ENCODE measurements at places on chromosomes 12 and 14. TPM values are rescaled to one million over a fixed set of nuclear protein-coding genes. Genes with fewer than 3 reads are reported as not detected.
A peak's percentile ranks its signal among the peaks of the same experiment; 100 is the strongest.

DNA sequence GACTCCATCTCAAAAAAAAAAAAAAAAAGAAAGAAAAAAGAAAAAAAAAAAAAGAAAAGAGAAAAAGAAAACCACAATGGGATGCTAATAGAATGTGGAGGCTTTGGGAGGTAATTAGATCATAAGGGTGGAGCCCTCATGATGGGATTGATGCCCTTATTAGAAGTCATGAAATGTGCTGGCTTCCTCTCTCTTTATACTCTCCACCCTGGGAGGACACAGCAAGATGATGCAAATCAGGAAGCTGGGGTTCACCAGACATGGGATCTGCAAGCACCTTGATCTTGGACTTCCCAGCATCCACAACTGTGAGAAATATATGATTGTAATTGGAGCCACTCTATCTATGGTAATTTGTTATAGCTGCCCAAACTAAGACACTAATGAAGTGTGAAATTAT, 13.4 kb upstream of the DRAM1 start:
- H3K4me3 ChIP-seq = no peak overlapping the region
- H3K27me3 ChIP-seq = no peaks in the 10 kb centered on the region
- peaks cover 14% of the 10 kb centered on the region for H3K4me1 ChIP-seq

- no peak overlapping the region for H3K27ac ChIP-seq
- H3K4me1 ChIP-seq = no peaks in the 10 kb centered on the region
- peaks cover 12% of the 10 kb centered on the region for H3K27me3 ChIP-seq
- H3K36me3 ChIP-seq = no peaks in the 10 kb centered on the region
These were observed 85.4 kb downstream of the PTCSC3 start for GRCh38 chr14:36091096-36091495.

DNA sequence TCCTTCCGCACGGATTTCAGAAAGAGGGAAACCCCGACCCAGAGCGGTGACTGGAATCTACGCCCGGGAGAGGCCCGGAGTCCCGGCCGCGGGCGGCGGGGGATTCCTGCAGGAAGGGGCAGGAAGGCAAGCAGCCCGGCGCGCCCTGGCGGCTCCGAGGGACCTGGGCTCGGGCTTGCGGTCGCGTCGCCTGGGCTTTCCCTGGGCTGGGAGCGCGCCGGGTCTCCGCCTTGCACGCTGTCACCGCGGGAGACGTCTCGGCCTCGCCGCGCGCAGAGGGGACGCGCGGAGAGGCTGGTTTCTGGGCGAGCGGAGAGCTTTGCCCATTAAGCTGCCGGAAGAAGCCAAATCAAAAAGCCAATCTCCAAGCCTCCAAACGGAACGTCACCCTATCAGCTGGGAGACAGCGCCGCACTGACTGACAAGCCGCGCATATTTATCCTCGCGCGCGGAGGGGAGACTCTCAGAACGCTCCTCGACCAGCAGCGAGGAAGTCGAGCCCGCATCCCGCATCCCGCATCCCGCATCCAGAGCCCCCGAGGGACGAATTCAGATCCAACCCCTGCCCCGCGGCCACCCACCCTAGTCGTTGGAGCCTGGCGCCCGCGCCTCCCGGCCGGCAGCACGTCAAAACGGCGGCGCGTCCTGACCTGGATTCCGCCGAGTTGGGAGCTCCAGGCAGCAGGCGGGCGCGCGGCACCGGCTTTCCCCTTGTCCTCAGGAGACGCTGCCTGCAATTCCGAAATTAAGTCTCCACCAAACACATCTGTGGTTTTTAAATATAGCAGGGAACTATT, at the start of gene SLC8A3:
SLC8A3 (minus strand) TSS at position 293 of the 797 bp plus-strand sequence. CDS start 20,529 bp downstream, outside the sequence.
- peak within 1 kb of the TSS; percentile 80 for H3K4me3 ChIP-seq
- no peak within 1 kb of the TSS for H3K27ac ChIP-seq
- peaks cover 72% of the 10 kb centered on the region for H3K27me3 ChIP-seq
- H3K4me1 ChIP-seq = peaks cover 20% of the 10 kb centered on the region
- H3K36me3 ChIP-seq = peaks cover 1% of the 10 kb centered on the region
- peak; percentile 36 for DNase-seq

DNA sequence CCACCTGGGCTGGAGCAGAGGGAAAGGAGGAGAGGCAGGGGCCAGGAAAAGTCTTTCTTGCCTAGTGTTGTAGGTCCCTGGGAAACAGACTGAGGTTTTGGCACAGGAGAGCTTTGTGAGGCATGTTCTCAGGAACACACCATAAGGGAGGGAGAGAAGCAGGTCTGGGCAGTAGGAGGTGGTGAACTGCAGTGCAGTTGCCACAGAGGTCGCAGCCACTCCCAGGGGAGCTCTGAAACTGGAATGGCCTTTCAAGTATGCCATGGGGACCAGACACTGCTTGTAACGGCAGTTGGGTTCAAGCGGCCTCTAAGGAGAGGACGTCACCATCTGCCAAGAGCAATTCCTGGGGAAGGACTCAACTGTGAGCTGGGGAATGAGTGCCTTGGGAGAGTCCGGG, 35.4 kb upstream of the NKX2-8 start:
- peaks cover under 1% of the 10 kb centered on the region for H3K27me3 ChIP-seq
- H3K27ac ChIP-seq = no peak overlapping the region
- no peak for DNase-seq
- H3K4me3 ChIP-seq = no peak overlapping the region
- no peaks in the 10 kb centered on the region for H3K36me3 ChIP-seq

- no peak overlapping the region for H3K27ac ChIP-seq
- DNase-seq = no peak
- no peaks in the 10 kb centered on the region for H3K36me3 ChIP-seq
- peaks cover 18% of the 10 kb centered on the region for H3K27me3 ChIP-seq
- H3K4me1 ChIP-seq = peaks cover 16% of the 10 kb centered on the region
- no peak overlapping the region for H3K4me3 ChIP-seq
These were observed 280.2 kb downstream of the CACNA1C start for GRCh38 chr12:2332947-2333346.

GRCh38 chr12:23540572-23540971, 408.9 kb downstream of the SOX5 start:
- no peak for DNase-seq
- H3K4me1 ChIP-seq = no peaks in the 10 kb centered on the region
- no peak overlapping the region for H3K27ac ChIP-seq
- no peaks in the 10 kb centered on the region for H3K36me3 ChIP-seq
- H3K4me3 ChIP-seq = no peak overlapping the region

Gene CIROP
- total RNA-seq = not detected

Gene USP44
- total RNA-seq = 8.4 TPM

Gene EXOC3L4
- not detected for total RNA-seq

Gene NPFF
- total RNA-seq = not detected

Gene TEX52
- total RNA-seq = 0.48 TPM

Measured in activated T-cell treated with anti-CD3 and anti-CD28 coated beads, Interleukin-2, amount 50 U/mL, for 72 hours (primary cell).